ENCODE measurements at places on chromosomes 2 and 18. TPM values are rescaled to one million over a fixed set of nuclear protein-coding genes. Genes with fewer than 3 reads are reported as not detected.

CAPN13 gene
- 0.05 TPM for total RNA-seq

GRCh38 chr2:129092956-129093355 is 774.3 kb upstream of the HS6ST1 start:
- H3K27me3 ChIP-seq: no peaks in the 10 kb centered on the region
- H3K36me3 ChIP-seq: no peaks in the 10 kb centered on the region
- H3K4me3 ChIP-seq: no peak overlapping the region
- H3K4me1 ChIP-seq: no peaks in the 10 kb centered on the region
- H3K27ac ChIP-seq: no peak overlapping the region
- no peak for DNase-seq

DNA sequence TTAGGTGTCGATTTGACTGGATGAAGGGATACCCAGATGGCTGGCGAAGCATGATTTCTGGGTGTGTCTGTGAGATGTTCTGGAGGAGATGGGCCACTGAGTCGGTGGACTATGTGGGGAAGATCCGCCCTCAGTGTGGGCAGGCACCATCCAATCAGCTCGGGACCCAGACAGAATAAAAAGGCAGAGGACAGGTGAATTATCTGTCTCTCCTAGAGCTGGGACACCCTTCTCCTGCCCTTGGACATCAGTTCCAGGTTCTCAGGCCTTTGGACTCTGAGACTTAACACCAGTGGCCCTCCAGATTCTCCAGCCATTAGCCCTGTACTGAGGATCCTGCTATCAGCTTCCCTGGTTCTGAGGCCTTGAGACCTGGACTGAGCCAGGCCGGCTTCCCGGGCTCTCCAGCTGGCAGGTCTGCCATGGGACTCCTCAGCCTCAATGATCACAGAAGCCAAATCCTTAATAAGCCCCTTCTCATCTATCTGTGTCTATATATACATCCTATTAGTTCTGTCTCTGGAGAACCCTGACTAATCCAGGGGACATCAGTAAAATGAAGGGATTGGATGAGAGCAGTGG is 11.7 kb downstream of the PROC start:
- H3K4me3 ChIP-seq: no peak overlapping the region
- H3K4me1 ChIP-seq: no peaks in the 10 kb centered on the region
- no peaks in the 10 kb centered on the region for H3K27me3 ChIP-seq
- no peaks in the 10 kb centered on the region for H3K36me3 ChIP-seq

DNA sequence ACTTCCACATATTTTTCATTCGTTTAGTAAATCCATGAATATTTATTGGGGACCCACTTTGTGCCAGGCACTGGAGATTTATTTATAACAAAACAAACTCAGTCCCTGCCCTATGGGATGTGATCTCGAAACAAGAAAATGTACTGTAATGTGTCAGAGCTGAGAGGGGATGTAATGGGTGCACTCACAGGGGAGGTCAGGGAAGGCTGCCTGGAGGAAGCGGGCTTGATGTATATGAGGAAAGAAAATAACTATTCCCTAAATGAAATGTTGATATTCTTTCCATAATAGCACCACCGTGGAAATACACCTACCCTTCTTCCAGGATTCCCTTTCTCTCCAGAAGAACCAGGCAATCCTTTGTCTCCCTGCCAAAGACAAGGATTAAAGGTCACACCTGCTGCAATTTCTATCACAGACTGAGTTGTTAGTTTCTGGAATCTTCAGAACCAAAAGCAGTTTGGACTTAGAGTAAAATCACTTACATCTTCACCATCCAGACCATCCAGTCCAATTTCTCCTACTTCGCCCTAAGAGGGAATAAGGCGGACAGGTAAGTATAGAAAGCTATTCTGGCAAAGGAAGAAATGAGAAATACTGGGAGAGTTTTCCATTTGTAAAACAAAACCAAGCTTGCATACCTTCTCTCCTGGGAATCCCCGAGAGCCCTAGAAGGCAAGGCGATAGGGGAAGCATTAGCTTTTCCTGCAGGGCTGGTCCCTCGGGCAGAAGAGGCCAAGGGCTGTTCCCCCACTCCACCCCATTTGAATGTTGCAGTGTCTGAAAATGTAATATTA is 55.0 kb downstream of the COL6A3 start:
- no peaks in the 10 kb centered on the region for H3K27me3 ChIP-seq
- H3K36me3 ChIP-seq: peaks cover 5% of the 10 kb centered on the region
- no peak overlapping the region for H3K4me3 ChIP-seq
- DNase-seq: no peak

- no peak for DNase-seq
- no peaks in the 10 kb centered on the region for H3K36me3 ChIP-seq
- no peak overlapping the region for H3K4me3 ChIP-seq
- no peaks in the 10 kb centered on the region for H3K27me3 ChIP-seq
- H3K27ac ChIP-seq: no peak overlapping the region
These were observed 104.2 kb downstream of the ZNF521 start for GRCh38 chr18:25247725-25248124.

DNA sequence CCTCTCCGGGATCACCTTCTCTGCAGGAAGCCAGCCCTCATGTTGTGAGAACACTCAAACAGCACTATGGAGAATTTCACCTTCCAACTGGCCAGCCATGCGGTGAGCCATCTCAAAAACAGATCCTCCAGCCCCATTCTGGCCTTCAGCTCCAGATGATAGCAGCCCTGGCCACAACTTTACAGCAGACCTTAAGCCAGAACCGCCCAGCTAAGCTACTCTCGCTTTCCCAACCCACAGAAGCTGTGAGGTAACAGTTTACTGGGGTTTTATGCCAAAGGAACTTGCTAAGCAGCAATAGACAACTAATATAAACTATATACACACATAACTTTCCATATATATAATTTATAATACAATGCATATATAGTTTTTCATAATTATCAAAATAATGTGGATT is 11.6 kb upstream of the PTPN4 start:
- H3K4me3 ChIP-seq: no peak overlapping the region
- H3K4me1 ChIP-seq: no peaks in the 10 kb centered on the region
- peaks cover 10% of the 10 kb centered on the region for H3K27me3 ChIP-seq
- DNase-seq: no peak
